ENCODE measurements at places on chromosomes 2 and 18.

GRCh38 chr2:23250371-23250770 is 134.6 kb upstream of the KLHL29 start:
- no peak for DNase-seq

DNA sequence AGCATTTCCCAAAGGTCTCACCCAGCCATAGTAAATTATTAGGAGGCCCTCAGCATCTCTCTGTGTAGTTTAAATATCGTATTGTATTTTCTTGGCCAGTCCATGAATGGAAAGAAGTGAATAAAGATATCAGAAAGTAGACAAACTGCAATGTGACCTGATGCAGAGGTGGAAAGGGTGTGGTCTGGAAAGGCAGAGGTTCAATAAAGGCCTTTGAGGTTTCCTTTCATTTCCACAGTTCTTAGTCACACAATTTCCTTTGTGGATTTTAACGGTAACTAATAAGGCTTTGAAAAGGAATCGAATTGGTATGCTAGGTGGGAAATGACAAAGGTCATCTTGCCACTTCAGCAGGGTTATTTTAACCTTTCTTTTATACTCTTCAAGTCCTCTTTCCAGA is 20.1 kb upstream of the WIPF1 start:
- DNase-seq: no peak

- peak; percentile 42 for DNase-seq
These were observed 161.6 kb upstream of the TRIB2 start for GRCh38 chr2:12555012-12555645.

GRCh38 chr18:77648411-77648810 is 398.8 kb downstream of the GALR1 start:
- DNase-seq: no peak

- no peak for DNase-seq
These were observed 16.5 kb upstream of the VIT start for GRCh38 chr2:36680012-36680411.

DNA sequence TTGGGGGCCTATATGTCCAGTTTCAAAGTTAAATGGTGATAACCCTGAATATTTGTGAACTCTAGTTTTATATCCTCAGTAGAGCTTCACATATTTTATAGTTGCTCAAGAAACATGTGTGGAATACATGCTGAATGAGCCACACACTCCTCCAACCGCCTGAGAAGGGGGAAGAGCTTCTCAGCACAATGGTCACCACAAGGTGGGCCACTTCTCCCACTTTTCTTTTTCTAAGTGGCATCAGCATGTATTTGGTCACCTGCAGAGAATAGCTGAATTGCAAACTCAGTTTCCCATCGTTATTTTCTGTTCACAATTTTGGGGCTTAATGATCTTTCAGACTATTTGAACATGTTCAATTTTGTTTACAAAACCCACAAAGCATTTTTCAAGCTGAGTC is 340.5 kb downstream of the PARD3B start:
- DNase-seq: no peak

Measured in stimulated activated CD4-positive, alpha-beta T cell treated with anti-CD3 and anti-CD28 coated beads, Interleukin-4, amount 100 ng/mL, for 1 hour (primary cell).